ENCODE measurements at places on chromosomes 1 and 21.

DNA sequence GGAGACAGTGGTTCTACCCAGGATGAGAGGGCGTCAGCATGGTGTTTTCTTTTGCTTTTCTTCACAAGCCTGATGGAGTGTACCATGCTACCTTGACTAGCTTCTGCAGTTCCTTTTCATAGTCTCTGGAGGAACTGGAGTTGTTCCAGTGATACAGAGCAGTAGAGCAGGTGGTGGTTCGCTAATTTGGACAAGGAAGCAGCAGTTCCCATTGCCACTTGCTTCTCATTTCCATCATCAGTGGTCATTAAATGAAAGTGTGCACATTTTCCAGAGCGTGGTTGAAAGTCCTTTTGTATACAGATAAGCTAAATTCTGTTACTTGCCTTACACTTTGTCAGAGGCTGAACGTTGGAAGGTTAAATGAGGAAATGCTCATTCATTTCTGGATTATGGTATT is 182.3 kb downstream of the C1orf21 start:
- DNase-seq: no peak

GRCh38 chr1:44849575-44850132 is 6.6 kb upstream of the PTCH2 start:
- no peak for DNase-seq

DNA sequence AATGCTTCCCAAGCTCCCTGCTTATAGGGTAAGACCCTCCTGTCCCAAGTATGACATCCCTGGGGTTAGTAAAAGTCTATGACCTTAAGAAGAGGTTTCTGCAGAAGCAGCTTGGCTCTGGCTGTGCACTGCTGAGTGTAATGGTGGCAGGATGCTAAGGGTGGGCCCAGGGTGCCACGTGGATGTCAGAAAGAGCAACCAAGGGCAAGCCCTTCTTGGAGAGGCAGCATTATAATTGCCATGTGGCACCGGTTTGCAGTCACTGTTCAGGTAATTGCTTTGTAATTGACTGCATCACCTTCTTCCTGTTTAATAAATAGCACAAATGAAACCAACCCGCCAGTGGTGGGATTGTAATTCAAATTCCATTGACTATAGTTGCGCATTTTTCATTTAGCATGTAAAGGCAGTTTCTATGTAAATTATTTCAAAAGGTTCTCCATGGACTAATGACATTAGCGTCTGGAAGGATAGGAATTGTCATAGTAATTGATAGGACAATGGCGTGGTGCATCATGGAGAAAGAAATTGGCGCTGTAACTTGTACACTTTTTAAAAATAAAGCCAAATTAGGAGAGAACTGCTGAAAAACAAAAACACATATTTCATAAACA is 490.6 kb upstream of the VAMP3 start:
- no peak for DNase-seq

DNA sequence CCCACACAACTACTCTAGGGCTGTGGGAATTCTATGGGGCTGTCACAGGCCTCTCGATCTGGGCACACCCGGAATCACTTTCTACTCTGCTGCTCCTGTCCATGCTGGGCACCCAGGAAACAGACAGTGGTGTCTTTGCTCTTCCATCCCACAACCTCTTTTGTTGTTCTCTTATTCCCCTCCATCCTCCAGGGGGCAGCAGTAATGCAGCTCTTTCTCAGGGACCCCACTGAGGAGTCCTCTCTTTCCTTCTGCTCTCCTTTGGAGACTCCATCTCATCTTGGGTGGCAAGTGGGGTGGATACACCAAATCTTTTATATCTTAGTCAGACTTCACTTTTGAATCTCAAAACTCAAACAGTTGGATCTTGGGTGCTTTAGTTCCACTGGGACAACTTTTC is 206.3 kb downstream of the HS2ST1 start:
- DNase-seq: no peak

- no peak for DNase-seq
These were observed 450.8 kb downstream of the PTPRU start for GRCh38 chr1:29687166-29687565.

DNA sequence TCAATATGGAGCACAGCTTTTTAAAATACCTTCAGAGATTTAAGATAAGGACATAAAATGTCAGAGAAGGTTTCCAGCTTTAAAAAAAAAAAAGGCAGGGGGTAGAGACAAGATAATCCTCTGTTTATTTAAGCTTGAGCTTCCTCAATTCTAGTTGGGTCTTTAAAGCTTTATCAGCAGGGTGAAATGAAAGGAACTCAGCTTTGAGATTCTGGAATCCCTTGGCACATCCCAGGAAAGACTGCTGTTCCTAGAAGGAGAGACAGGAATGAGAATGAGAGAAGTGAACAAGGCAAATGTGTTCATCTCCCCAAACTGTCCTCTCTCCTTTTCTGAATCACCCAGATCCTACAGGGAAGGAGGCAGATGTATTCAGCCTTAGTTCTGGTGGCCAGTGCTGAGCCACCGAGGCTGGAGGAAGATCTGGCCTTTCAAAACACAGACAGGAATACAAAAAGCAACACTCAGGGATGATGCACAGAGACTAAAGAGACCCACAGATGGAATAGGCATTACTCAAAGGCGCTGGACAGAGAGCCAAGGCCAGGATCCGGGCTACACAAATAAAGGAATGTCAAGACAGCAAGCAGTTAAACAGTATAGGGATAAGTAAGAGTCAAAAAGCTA is 385.8 kb upstream of the DUSP10 start:
- DNase-seq: no peak

DNA sequence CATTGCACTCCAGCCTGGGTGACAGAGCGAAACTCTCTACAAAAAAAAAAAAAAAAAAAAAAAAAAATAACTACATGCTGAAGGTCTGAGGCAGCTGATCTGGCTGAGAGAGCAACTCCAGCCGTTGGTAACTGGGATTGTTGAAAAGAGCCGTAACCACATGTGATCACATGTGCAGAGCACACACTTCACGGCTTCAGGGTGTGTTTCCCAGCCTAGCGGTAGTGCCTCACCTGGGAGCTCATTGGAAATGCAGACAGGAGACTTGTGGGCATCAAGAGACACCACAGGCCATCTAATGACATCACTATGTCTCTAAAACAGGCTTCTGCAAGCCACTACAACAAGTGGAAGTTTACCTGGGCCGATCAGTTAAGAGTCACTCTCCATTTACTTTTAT is 11.8 kb upstream of the OTUD7B start:
- no peak for DNase-seq

GRCh38 chr21:34827445-34828235 is 158.8 kb downstream of the CLIC6 start:
- no peak for DNase-seq

DNA sequence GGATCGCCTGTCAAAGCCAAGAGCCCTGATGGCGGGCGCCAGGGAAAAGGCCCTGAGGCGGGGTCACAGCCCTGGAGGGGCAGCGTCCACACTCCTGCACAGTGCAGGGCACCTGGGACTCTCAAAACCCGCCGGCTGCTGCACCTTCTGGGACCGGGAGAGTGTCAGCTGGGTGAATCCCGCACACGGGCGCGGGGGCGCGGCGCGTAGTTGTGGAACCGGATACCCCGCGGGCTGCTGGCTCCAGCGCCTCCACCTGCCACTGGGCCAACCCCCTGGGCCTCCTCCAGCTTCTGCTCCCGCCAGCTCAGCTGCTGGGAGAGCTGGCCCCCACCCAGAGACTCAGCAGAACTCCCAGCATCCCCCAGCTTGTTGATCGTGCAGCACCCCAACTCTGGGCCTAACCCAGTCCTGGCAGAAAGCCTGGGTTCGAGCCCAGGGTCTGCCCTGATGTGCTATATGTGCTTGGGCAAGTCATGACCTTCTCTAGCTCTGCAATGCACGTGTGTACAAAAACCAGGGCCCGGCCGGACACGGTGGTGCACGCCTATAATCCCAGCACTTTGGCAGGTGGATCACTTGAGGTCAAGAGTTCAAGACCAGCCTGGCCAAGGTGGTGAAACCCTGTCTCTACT is 33.8 kb downstream of the NECAP2 start:
- DNase-seq: no peak

- no peak for DNase-seq
These were observed 26.6 kb downstream of the CLIC6 start for GRCh38 chr21:34695434-34695833.

- peak; percentile 99 for DNase-seq
These were observed 119.2 kb downstream of the ITSN1 start for GRCh38 chr21:33761441-33762036.

DNA sequence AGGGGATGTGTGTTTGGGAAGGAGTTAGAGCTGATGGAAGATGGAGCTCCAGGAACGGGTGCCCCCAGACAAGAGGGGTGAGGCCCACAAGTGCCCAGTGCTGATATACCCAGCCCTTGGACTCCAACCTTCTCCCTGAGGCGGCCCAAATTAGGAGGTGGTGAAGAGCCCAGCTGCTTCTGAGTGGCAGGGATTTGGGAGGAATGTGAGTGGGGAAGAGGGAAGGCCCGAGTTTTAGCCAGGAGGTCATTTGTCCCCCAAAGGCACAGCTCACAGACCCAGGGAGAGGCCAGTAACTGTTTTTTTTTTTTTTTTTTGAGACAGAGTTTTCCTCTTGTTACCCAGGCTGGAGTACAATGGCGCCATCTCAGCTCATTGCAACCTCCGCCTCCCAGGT is 1.2 kb upstream of the PADI2 start:
- DNase-seq: no peak

DNA sequence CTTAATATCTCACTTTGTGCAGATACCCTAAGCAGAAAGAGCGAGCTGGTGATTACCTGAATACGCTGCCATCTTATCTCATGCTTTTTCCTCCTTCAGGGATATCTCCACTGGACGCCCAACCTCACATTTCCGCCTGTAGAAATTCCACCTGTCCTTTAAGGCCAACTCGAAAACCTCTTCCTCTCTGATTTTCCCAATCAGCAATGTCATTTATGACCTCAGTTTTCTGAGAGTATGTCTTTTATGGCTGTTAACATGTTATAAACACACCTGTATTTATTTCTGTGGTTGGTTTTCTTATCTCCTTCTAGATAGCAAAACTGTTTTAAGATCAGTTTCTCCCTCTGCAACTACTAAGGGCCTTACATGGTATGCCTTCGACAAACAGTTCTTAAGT is 41.1 kb downstream of the CD34 start:
- no peak for DNase-seq

GRCh38 chr1:232880354-232880753 is 70.1 kb upstream of the NTPCR start:
- no peak for DNase-seq

- DNase-seq: no peak
These were observed 131.0 kb upstream of the HMCN1 start for GRCh38 chr1:185603158-185603557.

- no peak for DNase-seq
These were observed 18.5 kb downstream of the TCP10L start for GRCh38 chr21:32566741-32567389.

DNA sequence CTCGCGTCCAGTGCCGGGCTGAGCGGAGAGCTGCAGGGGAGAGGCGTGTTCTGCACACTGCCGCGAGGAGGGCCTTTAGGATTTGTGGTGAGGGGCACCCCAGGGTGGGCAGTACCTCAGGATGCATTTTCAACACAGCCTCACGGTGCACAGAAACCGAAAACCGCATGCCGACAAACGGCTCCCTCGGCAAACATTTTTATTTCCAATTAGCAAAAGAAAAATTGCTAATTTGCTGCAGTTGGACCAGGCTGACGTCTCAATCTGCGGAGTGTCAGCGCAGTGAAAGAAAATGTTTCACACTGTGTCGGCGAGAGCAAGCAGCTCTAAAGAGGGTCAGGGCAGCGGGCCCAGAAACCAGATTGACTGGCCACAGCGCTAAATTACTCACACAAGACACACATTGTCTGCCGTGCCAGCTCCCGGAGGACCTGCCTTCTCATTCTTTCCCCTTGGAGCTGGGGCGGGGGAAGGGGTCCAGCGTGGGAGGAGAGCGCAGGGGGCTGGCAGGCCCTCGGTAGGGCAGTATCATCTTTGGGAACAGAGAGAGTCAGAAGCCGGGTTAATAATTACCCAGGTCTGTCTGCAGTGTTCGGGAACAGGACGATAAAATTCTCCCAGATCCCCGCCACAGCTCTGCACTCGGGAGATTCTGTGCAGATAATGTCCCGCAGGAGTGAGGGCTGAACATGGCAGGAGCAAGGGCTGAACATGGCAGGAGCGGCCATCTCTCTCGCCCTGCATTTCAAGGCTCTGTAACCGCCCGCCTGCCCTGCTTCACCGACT is 150.2 kb downstream of the PRDM16 start:
- peak; percentile 69 for DNase-seq

DNA sequence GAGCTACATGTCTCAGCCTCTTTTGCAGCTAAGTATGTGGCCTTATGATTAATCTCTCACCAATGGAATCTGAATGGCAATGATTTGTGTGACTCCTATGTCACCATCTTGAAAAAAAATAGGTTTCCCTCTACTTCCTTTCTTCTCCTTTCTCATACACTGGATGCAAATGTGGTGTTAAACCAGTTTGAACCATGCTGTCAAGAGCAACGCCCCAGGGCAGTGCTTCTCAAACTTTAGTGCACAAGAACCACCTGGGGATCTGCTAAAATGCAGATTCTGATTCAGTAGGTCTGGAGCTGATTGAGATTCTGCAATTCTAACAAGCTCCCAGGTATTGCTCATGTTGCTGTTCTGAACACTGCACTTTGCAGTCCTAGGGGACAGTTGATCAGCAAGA is 44.7 kb upstream of the ZNF644 start:
- DNase-seq: no peak

- DNase-seq: peak; percentile 96
These were observed 26.9 kb downstream of the SORT1 start for GRCh38 chr1:109370712-109371340.

GRCh38 chr1:15248216-15248615 is 1.2 kb downstream of the FHAD1 start:
- DNase-seq: no peak

DNA sequence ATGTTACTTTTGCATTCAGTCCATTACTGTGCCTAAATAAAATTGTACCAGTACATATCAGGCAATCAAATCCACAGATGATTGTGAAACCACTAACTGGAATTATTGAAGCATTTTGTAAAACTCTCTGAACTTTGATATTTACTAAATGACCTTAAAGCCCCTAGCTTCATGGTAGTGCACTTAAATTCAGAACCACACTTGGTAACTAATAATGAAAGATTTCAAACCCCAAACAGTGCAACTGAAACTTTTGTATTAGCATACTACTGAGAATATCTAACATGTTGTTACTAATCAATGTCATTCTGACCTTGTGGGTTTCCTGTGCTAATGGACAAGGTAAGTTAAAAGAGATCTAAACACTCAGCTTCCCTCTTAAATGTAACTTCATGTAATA is at the start of gene CFHR3:
Gene CFHR3 (plus strand): TSS at position 238 of the 400 bp plus-strand sequence. CDS start 47 bp downstream, at position 285.
- no peak for DNase-seq

- no peak for DNase-seq
These were observed 548 bp upstream of the SLC25A33 start for GRCh38 chr1:9538669-9539164.

GRCh38 chr1:177945943-177946650 is 23.8 kb downstream of the SEC16B start:
- peak; percentile 72 for DNase-seq

GRCh38 chr1:172141341-172141881 is 279.1 kb upstream of the C1orf105 start:
- DNase-seq: no peak

- DNase-seq: no peak
These were observed 11.7 kb upstream of the FOXO6 start for GRCh38 chr1:41349361-41350054.
